ENCODE measurements at places on chromosomes 1 and 21.

- no peak for DNase-seq
Observed at GRCh38 chr21:26027696-26028095, 142.9 kb downstream of the APP start.

GRCh38 chr1:192826791-192827546, 18.1 kb downstream of the RGS2 start:
- no peak for DNase-seq

DNA sequence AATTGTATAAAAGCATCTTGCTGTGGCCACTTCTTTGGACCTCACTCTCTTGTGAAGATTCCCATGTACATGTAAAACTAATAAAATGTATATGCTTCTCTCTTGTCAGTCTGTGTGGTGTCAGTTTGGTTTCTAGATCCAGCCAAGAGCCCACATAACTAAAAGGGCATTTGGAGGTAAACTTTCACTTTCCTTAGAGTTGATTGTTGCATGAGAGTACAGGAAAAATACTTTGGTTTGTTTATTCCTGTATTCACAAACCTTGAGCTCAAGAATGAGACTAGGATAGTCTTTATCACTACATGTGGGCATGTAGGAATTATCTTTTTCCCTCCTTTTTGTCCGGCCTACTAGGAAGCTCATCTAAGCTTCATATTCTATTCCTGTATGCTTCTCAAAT, 50.9 kb downstream of the KCTD3 start:
- DNase-seq, result no peak

- no peak for DNase-seq
Observed at GRCh38 chr21:43343992-43344886, 82.7 kb downstream of the SIK1 start.

DNA sequence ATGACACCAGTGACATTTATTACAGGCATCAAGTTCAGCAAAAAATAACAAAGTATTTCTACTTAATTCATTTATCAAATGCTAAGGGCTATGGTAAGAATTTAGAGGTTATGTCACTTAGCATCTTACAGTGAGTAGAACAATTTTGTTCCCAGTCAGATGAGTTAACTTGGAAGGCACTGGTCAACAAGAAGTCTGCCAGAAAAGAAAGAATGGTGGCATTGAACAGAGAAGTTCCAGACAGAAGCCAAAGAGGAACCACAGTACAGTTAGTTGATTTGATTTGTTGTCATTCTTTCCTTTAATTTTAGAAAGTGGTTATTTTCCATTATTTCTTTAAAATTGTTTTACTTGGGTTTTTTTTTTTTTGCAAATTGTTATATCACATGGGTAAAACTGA, 232.2 kb upstream of the PKN2 start:
- DNase-seq, result no peak

GRCh38 chr1:152626744-152627143, 3.8 kb upstream of the LCE3A start:
- DNase-seq, result no peak

GRCh38 chr1:159791461-159791860, 10.7 kb downstream of the DUSP23 start:
- no peak for DNase-seq

DNA sequence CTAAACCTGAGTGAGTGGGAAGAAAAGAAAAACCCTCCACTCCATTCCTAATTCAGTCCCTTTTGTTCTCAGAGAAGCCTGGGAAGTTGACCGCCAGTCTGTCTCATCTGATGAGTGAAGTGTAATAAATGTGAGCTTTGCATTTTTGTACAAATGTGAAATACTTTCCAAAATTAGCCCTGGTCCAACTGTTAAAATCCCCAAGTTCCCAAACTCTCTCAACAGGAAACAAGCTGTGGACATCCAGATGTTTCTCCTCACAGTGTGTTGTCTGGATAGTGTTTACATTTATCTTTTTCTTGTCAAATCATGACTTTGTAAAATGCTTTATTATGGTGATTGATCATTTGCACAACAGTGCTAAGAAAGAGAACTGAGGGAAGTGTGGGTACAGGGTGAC, 145.1 kb downstream of the TM2D1 start:
- DNase-seq, result no peak

DNA sequence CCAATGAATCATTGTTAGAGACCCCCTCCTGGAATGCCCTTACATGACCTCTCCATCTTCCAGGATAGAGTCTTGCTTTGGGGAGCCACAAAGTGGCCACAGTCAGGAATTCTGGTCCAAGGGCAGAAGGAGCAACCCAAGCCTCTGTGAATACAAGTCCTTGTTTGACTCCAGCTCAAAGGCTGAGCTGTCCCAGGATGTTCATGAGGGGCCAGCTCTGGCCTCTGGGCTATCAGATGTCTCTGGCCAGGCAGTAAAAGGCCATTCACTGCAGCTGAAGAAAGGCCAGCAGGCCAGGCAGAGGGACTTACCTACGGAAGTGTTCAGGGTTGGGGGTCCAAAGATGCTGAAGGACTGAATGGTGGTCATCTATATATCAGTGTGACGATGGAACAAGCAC, 98.3 kb upstream of the IPO9 start:
- no peak for DNase-seq

DNA sequence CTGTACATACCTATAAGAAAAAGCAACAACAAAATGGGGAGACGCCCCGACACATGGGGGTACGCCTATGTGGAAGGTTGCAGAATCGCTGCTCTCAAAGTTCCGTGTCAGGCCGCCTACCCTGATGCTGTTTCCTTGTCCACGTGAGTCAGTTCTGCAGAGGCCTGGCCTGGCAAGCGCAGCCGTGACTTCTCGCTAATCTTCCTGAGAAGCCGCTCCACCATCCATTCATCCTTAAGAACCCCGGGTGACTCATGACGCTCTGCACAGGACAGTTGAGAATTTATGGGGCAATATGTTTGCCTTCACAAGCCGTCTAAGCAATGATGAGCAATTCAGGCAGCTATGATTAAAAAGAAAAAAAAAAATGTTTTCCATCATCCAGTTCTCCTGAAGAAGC, 122.3 kb upstream of the TMPRSS2 start:
- DNase-seq, result no peak

- no peak for DNase-seq
Observed at GRCh38 chr1:86687595-86687994, 16.8 kb upstream of the SH3GLB1 start.

DNA sequence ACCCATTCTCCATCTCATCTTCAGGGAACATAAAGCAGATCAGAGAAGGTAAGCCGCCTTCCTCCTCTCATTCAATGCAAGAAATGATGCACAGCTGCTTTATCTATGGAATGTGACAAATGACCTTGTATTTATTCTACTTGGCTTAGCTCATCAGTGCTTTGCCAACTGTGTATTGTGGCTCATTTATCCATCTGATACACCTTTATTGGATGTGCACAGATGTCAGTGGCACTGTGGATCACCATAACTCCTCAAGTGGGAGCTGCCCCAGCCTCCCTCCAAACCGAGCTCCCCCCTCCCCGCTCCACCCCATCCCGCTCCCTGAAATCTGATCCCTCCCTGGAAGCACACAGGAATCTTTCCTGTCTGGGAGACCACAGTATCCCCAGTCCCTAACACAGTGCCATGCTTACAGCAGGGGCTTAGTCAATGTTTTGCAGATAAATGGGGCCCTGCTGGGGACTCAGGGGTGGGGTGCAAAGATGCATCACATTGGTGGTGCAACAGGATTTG, 156.0 kb upstream of the RAB4A start:
- DNase-seq, result no peak
